Left ventricle myocardium superior (tissue), 1 donor: ENCODE measurements at places on chromosomes 4 and X. TPM values are rescaled to one million over a fixed set of nuclear protein-coding genes. Genes with fewer than 3 reads are reported as not detected.
A peak's percentile ranks its signal among the peaks of the same experiment; 100 is the strongest.

- DNase-seq = peak; percentile 84
Observed at GRCh38 chr4:183986971-183987946, 82.2 kb downstream of the STOX2 start.

DNA sequence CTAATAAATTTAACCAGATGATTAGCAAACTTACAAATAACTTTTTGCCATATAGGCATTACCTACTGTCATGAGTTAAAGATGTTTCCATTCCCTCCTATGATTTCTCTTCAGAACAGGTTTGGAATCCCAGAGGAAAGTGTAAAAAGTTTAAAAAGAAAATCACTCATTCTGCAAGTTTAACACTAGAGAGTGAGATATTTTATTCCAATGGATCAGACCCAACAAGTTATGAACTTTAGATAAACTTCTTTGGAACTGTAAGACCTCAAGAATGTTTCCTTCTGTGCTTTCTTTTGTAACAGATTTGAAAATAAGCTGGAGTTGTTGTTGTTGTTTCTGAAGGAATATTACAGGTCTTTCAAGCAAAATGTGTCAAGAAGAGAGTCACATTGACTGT is 51.6 kb downstream of the PPP3CA start:
- DNase-seq = no peak

- DNase-seq = no peak
Observed at GRCh38 chr4:118712872-118713271, 27.7 kb downstream of the METTL14 start.

The ZNF81 gene
- total RNA-seq = 4.7 TPM
